Left colon (tissue), 2 donors: ENCODE measurements at places on chromosomes 2 and 18.

DNA sequence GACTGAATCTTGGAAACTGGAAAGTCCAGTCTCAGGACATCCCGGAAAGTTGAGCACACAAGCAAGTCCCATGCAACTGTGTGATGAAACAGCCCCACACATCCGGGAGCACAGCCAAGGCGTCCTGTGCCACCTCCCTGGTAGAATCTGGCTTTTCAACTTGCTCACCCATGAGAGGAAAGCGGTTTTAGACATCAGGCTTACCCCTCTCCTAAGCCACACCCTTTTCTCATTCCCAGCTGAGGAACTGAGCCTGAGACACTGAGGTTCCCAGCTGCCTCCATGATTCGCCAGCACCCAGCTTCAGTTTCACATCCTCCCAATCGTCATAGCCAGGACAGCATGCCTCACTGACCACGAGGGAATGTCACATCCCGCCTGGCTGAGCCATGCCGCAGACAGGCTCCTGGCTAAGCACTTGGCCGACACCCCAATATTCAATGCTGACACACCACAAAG is 60.3 kb downstream of the STEAP3 start:
- no peak for DNase-seq

DNA sequence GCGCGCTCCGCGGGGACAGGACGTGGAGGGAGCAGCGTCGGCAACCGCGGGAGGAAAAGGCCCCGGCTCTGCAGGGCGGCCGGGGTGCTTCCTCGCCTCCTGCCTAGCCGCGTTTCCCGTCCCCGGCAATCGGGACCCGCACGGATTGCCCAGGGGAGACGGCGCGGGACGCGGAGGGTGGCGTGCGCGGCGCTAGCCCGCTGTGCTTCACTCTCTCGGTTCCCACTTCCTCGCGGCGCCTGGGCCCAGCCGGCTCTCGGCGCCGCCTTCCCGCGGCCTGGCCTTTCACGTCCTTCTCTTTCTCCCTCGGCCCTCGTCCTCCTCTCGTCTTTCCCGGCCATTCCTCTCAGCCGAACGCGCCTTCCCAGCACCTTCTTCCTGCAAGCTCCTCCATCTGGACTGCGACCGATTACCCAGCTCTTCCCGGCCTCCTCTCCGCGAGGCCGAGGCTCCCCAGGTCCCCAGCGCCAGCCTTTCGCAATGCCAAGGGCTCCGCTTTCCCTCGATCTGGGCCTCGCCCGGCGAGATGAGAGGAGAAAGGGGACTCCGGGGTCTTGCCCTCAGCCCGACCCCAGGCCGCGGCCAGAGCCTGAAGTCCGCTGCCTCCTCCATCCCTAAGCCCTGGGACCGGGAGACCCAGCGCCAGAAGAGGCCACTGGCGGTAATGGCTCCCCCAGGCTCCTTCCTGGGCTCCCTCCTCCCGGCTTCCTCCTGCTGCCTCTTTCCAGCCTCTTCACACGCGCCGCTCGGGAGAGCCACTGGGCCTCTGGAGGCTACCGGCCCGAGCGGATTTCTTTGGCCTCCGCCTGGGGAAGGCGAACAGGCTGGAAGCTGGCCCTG is 34.3 kb upstream of the ATP6V1B1 start:
- no peak for DNase-seq

DNA sequence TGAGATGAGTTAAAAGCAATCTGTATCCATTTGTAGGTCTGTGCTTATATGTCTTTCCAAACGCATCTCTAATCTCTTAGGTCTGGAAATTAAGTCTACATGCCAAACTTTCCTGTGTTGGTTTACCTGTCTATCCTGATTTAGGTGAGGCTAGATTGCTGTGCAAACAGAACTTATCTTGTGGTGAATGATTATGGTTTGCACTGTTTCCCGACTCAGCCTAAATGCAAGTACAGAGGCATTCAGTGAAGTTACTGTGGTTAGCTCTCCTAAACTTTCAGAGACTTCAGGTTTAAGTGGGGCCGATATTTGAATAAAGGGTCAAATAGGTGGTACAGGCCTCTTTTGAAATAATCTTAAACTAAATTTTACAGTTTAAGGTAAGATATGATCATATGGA is 103.5 kb downstream of the ICOS start:
- DNase-seq = no peak

DNA sequence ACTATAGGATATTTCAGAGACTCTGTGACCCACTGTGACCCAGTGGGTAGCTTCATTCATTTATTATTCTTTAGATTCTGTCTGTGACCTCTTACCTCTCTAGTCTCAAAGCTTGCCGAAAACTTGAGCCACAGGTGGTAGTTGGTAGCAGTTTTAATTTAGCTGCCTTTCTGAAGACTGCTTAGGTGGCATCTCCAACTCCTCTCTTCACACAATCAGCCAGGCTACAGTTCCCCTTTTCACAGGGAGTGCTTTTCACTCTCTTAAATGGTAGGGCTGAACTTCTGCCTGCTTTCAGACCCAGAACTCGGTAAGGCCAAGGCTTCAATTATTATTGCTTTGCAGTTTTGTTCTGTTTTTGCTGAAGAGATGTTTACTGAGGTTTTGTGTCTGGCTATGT is 349.6 kb downstream of the ARL6IP6 start:
- DNase-seq = no peak

- no peak for DNase-seq
Measured at GRCh38 chr2:209581040-209581439, 157.2 kb downstream of the MAP2 start.

DNA sequence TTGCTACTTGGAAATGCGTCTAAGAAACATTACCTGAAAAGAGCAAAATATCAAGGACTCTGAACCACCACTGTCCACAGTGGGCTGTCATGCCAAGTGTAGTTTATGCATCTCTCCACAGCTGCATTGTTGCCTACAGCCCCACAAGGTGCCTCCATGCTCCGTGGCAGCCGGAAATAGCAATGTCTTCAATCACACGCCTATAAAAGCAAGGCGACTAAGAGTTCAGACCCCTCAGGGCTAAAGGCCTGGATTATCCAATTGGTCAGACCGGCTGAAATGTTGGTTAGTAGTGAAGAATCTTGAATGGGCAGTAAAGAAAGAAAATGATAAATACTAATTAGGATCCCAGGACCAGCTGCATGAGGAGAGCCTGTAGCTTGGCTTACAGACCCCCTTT is 114.0 kb upstream of the SLC35G4 start:
- no peak for DNase-seq

GRCh38 chr18:73983496-73983895 is 164.1 kb downstream of the FBXO15 start:
- DNase-seq = no peak

GRCh38 chr2:174731546-174731945 is 32.7 kb downstream of the CHRNA1 start:
- DNase-seq = no peak

DNA sequence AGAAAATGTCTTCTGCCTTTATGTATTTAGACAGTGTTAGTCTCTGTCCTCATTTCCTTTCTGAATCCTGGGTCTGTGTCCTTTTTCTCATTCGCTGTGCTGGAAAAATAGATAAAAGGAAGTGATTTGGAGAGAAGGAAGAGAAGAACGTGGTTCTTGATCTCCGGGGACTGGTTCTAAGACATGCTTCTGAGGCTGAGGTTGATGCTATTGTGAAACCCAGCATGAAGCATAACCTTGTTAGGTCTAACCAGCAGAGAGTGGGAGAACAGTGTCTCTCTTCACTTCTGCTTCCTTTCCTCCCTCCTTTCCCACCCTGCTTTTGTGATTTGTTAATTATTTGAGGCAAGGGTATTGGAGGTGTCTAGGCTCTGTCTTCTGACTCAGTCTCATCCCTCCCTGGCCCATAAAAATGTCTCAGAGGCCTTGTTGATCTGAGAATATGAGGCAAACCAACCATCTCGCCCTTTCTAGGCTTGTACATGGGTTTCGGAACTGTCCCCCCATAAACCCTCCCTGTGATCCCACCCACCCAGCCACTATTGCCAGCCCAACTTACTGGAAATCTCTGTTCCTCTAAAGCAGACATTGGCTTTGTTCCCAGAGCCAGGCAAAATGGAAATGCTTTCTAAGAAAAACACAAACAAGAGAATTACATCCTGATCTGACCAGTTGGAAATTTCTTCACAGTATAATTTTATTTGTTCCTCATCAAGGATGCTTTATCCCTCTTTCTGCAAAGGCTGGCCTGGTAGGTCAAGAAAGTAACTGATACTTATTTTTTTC is 360.6 kb upstream of the TNP1 start:
- DNase-seq = no peak

GRCh38 chr18:39205565-39206195 is 1640.1 kb upstream of the CELF4 start:
- DNase-seq = no peak

- DNase-seq = no peak
Measured at GRCh38 chr2:156118753-156119416, 213.6 kb downstream of the NR4A2 start.

DNA sequence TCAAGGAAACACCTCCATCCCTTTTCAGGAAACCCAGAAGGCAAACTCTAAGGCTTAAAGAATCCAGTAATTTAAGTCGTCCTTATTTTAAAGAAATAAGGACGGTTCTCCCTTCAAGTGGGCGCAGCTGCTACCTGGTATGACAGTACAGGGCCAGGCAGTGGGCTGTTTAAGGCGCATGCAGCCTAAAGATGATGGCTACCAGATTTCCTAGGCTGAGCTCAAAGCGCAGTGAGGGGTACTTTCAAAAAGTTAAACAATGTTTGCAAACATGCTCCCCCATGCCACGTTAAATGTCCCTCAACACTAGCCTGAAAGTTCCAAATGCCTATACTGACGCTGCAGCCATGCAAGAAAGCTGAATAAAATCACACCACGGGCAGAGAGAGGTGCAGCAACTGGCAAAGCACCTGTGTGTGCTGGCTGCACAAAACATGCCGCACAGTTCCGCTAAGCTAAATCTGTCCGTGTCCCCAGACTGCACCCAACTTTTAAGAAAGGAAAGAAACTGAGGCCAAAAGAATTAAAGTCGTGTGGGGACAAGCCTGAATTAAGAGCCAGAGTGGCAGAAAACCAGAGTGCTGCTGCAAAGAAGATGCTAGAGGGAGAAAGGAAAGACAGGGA is 583 bp downstream of the HIBCH start:
- DNase-seq = peak; percentile 32

- DNase-seq = peak; percentile 38
Measured at GRCh38 chr2:219362524-219363164, 25.1 kb downstream of the DNPEP start.

- DNase-seq = peak; percentile 84
Measured at GRCh38 chr2:42055573-42056514, 8.0 kb downstream of the PKDCC start.

- DNase-seq = no peak
Measured at GRCh38 chr2:144430722-144431391, 89.1 kb downstream of the ZEB2 start.

- no peak for DNase-seq
Measured at GRCh38 chr2:33247365-33247764, 229.1 kb upstream of the RASGRP3 start.

DNA sequence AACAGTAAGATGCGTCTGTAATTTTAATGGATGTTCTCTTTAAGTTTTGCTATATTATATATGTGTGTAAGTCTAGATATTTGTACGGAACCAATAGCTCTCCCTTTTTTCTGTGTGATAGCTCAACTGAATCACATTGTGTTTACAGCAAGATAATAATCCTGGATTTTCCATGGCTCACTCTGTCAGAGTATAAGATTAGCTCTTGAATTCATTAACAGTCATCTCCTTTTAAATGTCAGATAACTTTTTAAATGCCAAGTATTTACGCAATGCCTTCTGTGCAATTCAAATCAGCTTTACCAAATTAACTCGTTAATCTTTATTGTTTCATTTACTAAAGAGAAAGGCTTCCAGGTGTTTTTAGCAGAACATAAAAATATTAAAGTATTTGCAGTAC is 76.9 kb downstream of the KIAA2012 start:
- no peak for DNase-seq

DNA sequence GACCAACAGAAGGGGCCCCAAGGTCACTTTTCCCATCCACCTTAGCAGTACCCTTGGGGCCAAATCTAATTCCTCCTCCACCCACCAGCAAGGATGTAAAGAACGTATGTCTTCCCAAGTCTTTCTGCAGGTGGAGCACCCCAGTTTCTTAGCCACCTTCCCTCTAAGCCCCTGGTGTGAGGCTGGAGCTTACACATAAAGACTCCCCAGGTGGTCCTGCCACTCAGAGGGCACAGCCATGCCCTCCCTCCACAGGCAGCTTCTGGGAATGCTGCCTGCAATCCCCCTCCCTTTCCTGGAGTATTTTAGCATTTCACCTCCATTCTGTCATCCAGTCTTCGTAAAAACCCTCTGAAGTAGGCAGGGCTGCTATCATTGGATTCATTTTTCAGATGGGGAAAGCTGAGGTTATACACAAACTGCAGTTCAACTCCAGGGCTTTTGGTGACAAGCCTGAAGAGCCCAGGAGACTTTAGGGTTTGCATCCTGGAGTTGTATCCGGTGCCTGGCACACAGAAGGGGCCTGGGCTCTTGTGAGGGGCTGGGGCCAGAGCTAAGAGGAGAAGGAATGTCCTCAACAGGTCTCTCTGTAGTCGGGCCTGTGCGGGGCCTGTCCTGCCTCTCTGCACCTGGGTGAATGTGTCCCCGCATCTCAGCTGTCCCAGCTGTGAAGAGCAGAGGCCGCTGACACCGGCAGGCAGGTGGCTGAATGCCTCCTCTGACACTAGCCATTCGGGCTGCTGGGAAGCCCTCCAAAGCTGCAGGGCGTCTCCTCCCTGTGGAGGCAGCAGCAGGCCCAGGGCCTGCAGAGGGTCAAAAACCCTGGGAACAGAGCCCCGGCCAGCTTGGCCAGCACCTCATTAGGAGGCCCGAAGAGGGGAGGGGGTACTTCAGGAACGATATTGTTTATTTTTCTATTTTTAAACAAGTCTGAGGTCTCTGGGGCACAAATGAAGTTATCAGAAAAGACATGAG is 27.6 kb downstream of the CIB4 start:
- no peak for DNase-seq

DNA sequence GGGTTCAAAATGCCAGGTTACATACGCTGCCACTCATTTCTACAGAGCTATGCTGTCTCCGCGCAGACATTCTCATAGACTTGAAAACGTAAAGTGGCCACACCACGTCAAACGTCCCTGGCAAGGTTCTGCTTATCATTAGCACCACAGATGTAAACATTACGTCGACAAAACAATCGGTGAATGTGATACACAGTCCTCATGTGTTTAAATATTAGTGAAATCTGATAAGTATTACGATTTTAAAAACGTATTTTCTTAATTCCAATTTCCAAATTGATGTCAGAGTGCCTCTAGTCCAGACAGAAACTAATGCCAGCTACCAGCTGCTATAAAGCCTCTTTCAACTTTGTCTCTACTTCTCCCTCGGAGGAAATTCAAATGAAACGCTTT is 1.2 kb downstream of the STK17B start:
- peak; percentile 46 for DNase-seq
